Stimulated activated CD4-positive, alpha-beta T cell treated with anti-CD3 and anti-CD28 coated beads, Interleukin-1b, Interleukin-23, amount 100 ng/mL, for 1 hour (primary cell): ENCODE measurements at places on chromosomes 13 and 19.

DNA sequence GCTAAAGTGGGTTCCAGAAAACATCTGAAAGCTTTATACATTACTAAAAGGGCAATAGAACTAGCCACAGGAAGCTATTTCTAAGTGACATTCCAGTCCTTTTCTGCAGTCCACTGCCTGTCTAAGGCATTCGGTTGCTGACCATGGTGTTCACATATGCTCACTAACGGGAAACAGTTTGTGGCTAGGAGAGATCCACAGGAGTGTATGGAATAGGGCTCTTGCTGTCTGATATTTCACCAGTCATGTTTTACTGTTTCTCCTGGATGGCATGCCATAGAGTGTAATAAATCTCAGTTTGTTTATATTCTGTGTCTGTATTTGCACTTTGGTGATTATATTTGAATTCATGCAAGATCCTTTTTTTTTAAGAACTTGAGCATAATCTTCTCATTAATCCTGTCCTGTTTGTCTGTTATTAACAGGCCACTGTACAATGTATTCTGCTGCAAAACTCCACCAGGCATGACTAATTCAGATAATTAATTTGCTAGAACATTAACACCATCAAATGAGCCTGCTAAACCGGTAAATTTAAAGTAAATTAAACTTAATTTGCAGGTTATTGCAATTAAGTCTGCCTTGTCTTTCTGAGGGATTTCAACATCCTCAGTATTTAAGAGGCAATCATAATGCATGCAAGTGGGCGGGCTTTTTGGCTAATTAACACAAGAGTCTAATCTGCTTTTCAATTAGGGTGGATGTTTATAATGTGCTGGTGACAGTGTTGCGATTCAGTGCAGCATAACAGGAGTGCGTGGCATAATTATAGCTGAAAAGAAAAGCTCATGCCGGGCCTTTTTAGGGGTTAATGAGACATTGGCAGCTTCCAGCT lies 201.3 kb downstream of the POU4F1 start:
- no peak for DNase-seq

DNA sequence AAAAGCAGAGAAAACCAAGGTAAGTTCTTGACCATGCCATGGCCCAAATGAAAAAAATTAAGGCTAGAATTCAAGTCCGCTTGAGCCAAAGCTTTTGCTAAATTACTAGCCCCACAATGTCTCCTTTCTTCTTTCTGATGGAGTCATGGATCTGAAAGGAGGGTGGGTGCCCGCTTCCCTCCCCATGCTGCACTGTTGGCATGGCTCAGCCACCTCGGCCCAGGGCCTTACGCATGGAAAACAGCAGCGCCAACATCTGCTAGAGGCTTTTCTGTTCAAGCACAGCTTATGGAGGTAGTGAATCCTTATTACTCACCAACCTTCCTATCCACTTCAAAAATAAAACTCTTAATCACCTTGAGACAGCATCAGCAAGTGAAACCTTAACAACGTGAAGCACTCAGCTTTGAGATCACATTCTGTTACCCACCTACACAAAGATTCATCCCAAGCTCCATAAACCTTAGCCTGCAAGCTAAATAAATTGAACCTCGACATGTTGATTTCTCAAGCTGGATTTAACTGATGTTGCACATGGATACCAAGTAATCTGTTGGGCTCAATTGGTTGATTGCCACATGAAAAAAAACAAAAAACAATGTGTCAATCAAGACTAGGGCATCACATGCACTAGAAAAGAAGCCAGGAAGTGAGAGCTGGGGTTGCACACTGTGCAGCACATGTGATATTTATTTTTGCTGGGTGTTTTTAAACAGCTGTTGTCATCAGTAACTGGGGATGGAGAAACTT lies 43.4 kb downstream of the TPT1 start:
- DNase-seq: no peak

- DNase-seq: no peak
Measured at GRCh38 chr13:61170856-61171255, 244.8 kb downstream of the PCDH20 start.

GRCh38 chr13:106610486-106610885 lies 42.5 kb upstream of the ARGLU1 start:
- DNase-seq: no peak

- no peak for DNase-seq
Measured at GRCh38 chr13:111115965-111116521, 933 bp downstream of the ARHGEF7 start.

GRCh38 chr19:38670921-38671398 lies 23.5 kb downstream of the ACTN4 start:
- no peak for DNase-seq

DNA sequence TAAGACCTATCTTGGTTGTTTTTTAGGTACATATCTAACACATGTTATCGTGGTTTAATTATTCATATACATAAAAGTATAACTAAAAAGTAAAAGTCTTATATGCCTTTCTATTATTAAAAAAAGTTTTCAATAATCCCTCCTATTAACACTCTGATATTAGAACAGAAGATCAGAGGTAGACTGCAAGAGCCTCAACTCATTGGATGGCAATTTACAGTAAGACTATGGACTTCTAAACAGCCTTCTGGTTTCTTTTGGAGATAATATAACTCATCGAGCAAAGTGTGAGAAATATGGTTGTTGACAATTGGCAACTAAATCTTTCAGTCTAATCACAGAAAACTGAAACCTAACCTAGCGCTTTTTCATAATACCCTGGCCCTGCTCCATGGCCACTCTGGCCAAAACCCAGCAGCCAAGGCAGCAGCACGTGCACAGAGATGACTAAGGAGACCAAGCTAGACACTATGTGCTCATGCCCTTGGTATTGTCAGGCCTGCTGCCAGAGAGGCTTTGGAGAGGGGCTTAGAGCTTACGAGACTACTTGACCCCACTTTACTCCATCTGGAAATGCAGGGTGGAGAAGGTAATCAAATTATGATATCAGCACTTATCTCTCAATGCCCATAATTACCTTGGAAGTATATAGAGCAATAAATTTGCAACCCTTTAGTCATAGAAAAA lies 40.6 kb upstream of the EEF1AKMT1 start:
- DNase-seq: no peak

- no peak for DNase-seq
Measured at GRCh38 chr19:2492870-2493269, 16.9 kb downstream of the GADD45B start.

DNA sequence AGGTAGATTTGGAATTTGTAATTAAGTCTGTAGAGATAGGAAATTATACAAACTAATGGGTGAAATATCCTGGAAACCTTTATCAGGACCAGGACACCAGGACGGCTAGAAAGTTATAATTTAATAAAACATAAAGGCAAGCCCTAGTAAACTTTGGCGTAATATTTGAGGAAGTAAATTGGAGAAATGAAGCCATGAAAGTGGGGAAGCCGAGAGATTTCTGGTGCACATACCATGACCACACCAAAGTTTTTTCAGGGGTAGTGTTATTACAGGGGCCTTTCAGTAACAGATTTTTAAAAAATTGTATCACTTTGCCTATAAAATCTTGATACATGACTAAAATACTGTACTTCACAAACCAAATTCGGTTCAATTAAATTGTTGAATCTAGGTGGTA lies 54.7 kb upstream of the URAD start:
- no peak for DNase-seq

DNA sequence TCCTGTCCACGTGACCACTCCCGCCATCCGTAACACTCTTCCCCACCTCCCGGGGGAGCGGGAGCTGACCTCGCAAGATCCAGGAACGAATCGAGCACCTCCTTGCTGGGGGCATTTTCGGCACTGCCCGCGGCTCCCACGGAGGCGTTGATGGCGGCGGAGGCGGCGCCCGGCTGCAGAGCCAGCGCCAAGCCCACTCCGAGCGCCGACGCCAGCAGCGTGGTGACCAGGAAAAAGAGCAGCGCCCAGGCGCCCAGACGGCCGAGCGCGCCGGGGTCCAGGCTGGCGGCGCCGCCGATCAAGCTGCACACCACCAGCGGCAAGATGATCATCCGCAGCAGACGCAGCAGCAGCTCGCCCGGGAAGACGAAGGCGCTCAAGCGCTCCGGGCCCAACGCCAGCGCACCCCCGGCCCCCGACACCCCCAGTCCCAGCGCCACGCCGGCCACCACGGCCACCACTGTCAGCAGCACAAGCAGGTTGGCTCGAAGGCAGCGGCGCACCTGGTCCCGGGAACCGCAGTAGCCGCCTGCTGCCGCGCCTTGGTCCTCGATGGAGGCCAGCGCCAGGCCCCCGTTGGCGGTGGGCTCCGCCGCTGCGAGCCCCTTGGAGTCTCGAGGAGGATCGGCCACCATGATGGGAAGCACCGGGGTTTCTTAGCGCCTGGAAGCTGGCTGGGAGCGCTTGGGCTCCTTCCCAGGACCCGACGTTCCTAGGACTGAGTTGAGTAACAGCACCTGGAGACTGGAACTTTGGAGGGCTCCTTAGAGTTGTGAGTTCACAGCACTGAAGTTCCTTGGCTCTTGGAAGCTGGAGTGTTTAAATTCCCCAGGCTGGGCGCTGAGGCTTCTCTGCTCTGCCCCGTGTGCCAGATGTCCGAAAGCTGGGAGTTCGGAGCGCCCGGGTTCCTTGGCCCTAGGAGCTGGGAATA lies 798 bp downstream of the SLC1A5 start:
- DNase-seq: no peak

GRCh38 chr13:108932196-108932595 lies 302.8 kb downstream of the MYO16 start:
- DNase-seq: no peak

- DNase-seq: no peak
Measured at GRCh38 chr13:32209652-32210051, 105.5 kb downstream of the ZAR1L start.

GRCh38 chr13:21690955-21691354 lies 20.1 kb downstream of the FGF9 start:
- DNase-seq: no peak

DNA sequence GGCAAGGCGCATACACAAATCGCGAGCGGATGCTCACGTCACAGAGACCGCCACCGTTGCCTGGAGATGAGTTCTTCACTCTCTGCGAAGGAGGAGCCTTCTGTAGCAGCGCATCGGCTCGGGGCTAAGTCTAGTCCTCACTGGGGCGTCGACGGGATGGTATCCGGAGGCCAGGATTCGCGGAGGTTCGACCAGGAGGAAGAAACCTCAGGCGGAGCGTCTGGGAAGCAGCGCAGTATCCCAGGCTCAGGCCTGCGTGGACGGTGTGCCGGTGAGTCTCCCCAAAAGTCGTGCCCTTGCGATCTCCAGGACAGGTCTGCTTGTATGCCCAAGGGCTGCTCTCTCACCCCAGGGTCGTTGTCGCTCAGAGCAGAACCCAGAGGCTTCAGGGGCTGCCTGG lies 40.4 kb downstream of the ZNF146 start:
- no peak for DNase-seq

DNA sequence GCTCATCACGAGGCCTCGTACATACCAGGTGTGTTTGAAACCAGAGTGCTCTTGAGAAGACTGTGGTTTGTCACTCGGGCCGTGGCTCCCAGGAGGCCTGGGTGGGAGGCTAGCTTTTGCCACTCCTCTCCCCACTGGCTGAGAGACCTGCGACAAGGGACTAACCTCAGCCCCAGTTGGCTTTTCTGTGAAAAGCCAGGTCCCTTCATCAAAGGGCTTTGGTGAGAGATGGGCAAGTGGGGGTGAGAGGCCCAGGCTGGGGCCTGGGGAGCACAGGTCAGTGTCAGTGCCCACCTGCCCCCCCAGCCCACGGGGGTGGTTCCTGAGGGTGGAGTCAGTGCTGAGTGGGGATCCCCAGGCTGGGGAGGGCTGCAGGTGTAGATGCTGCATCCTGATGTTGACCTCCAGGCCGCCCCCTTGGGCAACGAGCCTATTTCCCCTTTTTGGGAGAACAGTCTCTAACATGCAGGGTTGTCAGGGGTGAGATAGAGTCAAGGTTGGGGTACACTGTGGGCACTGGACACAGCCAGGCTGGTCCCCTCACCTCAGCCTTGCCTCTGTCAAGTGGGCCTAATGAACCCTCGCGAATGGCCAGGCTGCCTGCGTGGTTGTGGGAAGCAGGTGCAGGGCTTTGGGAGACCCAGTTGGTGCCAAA lies 661 bp downstream of the KCNJ14 start:
- DNase-seq: no peak

DNA sequence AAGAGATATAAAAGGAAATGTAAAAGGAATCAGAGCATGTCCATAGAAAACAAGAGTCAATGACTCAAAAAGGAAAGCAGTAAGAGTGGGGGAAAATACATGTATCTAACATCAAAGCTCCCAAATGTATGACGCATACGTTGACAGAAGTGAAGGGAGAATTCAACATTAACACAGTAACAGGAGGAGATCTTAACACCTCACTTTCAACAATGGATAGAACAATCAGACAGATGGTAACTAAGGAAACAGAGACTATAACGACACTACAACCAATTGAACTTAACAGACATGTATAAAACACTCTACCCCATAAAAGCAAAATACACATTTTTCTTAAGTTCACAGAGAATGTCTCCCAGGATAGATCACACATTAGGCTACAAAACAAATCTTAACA lies 774.8 kb upstream of the ARGLU1 start:
- no peak for DNase-seq

- no peak for DNase-seq
Measured at GRCh38 chr13:48625413-48626076, 28.2 kb upstream of the CYSLTR2 start.

GRCh38 chr13:32905864-32906180 lies 110.4 kb upstream of the KL start:
- DNase-seq: no peak

DNA sequence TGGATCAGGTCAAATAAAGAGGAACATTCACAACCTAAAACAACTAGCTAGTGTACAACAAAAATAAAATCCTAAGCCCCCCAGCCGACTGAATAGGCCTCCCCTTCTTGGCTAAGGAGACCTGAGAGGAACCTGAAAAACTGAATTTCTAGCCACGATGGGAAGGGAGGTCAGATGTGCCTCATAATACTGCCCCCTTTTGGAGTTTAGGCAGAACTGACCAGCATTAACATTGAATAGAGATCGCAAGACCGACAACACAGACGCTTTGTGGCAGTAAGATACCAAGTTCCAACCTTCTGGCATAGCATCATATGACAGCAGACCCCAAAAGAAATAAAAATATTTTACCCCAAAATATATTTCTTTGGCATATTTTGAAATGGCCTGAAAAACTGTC lies 15.9 kb downstream of the CBY2 start:
- no peak for DNase-seq

GRCh38 chr13:112870051-112870331 lies 99.0 kb upstream of the MCF2L start:
- no peak for DNase-seq

- no peak for DNase-seq
Measured at GRCh38 chr19:4115818-4116385, 8.0 kb downstream of the MAP2K2 start.

- no peak for DNase-seq
Measured at GRCh38 chr13:96020931-96021330, 32.3 kb downstream of the UGGT2 start.
